Fibroblast of skin of left quadriceps (primary cell): ENCODE measurements at places on chromosomes 3 and 15.
A peak's percentile ranks its signal among the peaks of the same experiment; 100 is the strongest.

- DNase-seq, result no peak
Measured at GRCh38 chr3:38039899-38040261, 872 bp downstream of the DLEC1 start.

- DNase-seq, result no peak
Measured at GRCh38 chr3:134446800-134447199, 39.0 kb downstream of the ANAPC13 start.

GRCh38 chr3:186180151-186180550 lies 71.3 kb upstream of the ETV5 start:
- DNase-seq, result no peak

- peak; percentile 62 for DNase-seq
Measured at GRCh38 chr15:51103330-51103729, 8.6 kb upstream of the TNFAIP8L3 start.

DNA sequence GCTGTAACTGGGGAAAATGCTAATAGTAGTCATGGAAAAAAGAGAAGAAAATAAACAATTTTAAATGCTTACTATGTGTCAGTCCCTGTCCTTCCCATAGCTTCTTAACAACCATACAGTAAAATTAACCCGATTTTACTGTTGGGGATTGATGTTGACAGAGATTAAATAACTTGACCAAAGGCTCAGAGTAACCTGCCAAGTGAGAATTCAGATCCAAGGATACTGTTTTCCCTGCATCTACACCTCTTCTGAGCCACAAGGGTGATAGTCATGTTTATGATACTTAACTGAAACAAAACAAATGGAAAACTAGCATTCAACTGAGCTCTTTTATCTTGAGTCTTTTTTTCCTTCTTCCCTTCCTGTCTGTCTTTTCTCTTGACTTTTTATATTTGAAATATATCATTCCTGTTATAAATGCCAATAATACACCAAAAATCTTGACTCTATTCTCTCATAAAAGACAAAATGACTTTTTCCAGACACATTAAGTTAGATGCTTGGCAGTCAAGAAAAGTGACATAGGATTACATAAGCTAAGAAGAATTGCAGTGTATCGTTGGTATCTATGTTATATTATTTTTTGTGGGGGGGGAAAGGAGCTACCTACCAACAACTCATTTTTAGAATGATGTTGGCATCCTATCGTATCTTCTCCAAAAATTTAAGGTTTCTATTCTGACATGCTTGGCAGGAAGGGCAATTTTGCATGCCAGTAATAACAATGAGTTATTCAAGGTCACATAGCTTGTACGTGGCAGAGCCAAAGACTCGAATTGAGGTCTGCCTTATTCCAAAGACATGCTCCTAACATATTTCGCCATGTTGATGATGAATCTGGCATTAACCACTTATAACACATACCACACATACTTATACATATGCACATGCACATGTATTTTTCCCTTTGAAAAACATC lies 306.6 kb upstream of the KCNH8 start:
- no peak for DNase-seq

GRCh38 chr15:62545467-62546227 lies 380.6 kb upstream of the C2CD4B start:
- DNase-seq, result peak; percentile 72

GRCh38 chr3:3772920-3773319 lies 26.3 kb upstream of the LRRN1 start:
- DNase-seq, result no peak

- DNase-seq, result no peak
Measured at GRCh38 chr3:77868725-77869124, 828.8 kb downstream of the ROBO2 start.
